Suprapubic skin (tissue), 4 donors: ENCODE measurements at places on chromosomes 4 and X. TPM values are rescaled to one million over a fixed set of nuclear protein-coding genes. Genes with fewer than 3 reads are reported as not detected.

GRCh38 chrX:55715847-55716246 lies 1.7 kb upstream of the RRAGB start:
- no peak for DNase-seq
- no peak overlapping the region for H3K27ac ChIP-seq
- H3K36me3 ChIP-seq = no peaks in the 10 kb centered on the region
- H3K4me1 ChIP-seq = peaks cover 11% of the 10 kb centered on the region

DNA sequence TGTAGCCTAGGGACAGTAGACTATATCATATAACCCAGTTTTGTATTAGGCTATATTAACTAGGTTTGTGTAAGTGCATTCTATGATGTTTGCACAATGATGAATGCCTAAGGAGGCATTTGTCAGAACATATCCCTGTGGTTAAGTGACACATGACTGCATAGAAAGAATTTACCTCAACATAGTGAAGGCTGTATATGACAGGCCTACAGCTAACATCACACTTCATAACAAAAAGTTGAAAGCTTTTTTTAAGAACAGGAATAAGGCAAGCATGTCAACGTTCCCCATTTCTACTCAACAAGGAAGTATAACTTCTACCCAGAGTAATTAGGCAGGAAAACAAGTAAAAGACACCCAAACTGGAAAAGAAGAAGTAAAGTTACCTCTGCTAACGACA lies 165.9 kb upstream of the NDST4 start:
- H3K4me3 ChIP-seq = no peak overlapping the region
- no peaks in the 10 kb centered on the region for H3K4me1 ChIP-seq
- H3K36me3 ChIP-seq = no peaks in the 10 kb centered on the region
- no peaks in the 10 kb centered on the region for H3K27me3 ChIP-seq

GRCh38 chr4:114663083-114663482 lies 64.5 kb downstream of the UGT8 start:
- no peaks in the 10 kb centered on the region for H3K27me3 ChIP-seq
- no peaks in the 10 kb centered on the region for H3K36me3 ChIP-seq
- no peak for DNase-seq
- H3K27ac ChIP-seq = no peak overlapping the region
- no peaks in the 10 kb centered on the region for H3K4me1 ChIP-seq

DNA sequence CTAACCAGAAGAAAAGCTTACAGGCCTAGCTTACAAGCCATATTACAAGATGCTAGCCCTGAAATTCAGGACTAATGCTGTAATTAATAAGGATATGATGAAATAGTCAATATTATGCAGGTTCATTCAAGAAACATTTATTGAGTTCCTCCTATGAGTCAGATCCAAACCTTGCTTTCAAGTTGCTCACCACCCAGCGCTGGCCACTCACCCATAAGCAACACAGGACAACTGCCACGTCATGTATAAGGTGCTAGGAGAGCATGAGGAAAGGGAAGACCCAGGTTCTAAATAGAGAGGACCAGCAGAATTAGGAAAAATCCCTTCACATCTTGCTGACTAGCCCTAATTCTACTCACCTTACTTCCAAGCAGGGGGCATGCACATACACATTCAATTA lies 23.3 kb downstream of the MAML3 start:
- no peaks in the 10 kb centered on the region for H3K36me3 ChIP-seq
- no peak for DNase-seq
- H3K27me3 ChIP-seq = no peaks in the 10 kb centered on the region
- no peak overlapping the region for H3K4me3 ChIP-seq
- peaks cover 3% of the 10 kb centered on the region for H3K4me1 ChIP-seq

DNA sequence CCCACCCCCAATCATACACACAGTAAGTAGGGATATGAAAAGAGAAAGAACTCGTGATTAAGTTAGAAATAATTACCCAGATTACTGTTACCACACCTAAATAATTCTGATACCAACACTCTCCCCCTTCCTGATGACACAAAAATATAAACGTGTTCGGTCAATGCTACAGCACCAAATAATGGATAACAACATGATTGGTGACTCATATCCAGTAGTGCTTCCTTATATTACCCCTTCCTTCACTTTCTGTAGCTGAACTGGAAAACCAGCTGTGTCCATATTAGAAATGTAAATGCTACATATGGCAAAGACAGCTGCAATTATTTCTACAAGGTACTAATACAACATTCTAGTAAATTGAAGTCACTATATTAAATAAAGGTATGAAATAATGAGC lies 20.8 kb downstream of the EIF4E start:
- H3K4me3 ChIP-seq = no peak overlapping the region
- H3K27ac ChIP-seq = no peak overlapping the region
- no peak for DNase-seq

TRAM1L1 gene
- total RNA-seq = 4.0 TPM

COL25A1 gene
- 0.59 TPM for total RNA-seq

FAM184B gene
- total RNA-seq = 0.24 TPM

SMR3B gene
- not detected for total RNA-seq

SORBS2 gene
- 26.3 TPM for total RNA-seq
